ENCODE measurements at places on chromosomes 3 and 15.

- no peak for DNase-seq
Observed at GRCh38 chr3:134197681-134198261, 52.9 kb downstream of the RYK start.

DNA sequence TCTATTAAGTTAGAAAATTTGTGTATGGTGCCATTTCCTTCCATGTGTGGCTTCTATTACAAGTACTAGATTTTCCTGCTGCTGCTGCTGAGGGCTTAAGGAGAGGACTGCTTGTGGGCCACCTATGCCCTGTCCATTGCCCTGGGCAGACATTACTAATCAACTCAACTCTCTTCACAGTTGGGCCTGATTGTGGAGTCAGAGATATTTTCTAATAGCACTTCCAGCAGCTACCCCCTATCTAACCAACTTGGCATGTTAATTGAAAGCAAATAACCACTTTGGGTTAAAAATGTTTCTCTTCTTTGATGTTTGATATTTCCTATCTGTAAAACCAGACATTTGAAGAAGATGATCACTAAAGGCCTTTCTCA lies 242.0 kb downstream of the EDEM1 start:
- DNase-seq = no peak

GRCh38 chr3:3586843-3587646 lies 212.2 kb upstream of the LRRN1 start:
- DNase-seq = no peak

GRCh38 chr3:46470831-46471230 lies 6.1 kb upstream of the LTF start:
- no peak for DNase-seq

Measured in stimulated activated CD4-positive, alpha-beta T cell treated with anti-CD3 and anti-CD28 coated beads, Interleukin-1b, Interleukin-23, amount 100 ng/mL, for 48 hours (primary cell).